ENCODE measurements at places on chromosomes 6 and 20.

DNA sequence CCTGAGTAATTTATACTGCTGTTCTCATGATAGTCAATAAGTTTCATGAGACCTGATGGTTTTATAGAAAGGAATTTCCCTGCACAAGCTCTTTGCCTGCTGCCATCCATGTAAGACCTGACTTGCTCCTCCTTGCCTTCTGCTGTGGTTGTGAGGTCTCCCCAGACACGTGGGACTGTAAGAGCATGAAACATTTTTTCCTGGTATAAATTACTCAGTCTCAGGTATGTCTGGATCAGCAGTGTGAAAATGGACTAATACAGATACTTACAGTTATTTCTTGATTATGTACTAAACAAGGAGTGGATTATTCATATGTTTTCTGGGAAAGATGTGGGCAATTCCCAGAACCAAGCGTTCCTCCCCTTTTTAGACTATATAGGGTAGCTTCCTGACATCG, 1.9 kb upstream of the TRIM38 start:
- DNase-seq: no peak

DNA sequence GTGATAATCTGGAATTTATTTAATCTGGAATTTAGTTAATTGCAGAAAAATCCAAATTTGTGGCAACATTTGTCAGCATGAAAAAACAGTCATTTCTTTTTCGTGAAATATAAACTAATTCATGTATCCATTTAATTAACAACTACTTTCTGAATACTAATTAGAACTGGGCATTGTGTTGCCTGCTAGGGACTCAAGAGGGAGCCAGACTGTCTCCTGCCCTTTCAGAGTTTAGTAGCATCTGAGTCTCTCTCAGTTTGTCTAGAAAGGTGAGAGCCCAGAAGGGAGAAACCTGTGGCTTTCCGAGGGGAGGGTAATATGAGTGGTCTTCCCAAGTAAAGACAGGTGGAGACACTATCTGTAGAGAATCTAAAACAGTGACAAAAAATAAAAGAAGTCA, 210.9 kb upstream of the HDDC2 start:
- DNase-seq: no peak

GRCh38 chr6:163730246-163731210, 316.0 kb downstream of the QKI start:
- DNase-seq: peak; percentile 32

DNA sequence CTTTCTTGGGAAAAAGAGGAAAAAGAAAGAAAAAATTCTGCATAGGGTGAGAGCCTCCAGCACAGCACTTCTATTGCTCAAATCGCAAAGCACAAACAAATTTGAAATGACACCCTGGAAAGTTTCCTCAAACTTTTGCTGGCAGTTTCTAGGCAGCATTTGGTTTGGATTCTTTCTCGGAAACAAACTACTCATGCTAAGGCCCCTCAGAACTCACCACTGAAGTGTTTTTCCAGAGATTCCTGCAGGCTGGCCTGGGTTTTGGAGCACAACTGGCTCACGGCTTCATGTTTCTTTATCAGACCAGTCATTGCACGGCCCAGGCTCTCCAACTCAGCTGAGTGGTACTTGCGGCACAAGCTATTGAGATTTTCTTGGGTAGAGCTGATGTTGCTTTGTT, 237.8 kb downstream of the SYNE1 start:
- DNase-seq: no peak

DNA sequence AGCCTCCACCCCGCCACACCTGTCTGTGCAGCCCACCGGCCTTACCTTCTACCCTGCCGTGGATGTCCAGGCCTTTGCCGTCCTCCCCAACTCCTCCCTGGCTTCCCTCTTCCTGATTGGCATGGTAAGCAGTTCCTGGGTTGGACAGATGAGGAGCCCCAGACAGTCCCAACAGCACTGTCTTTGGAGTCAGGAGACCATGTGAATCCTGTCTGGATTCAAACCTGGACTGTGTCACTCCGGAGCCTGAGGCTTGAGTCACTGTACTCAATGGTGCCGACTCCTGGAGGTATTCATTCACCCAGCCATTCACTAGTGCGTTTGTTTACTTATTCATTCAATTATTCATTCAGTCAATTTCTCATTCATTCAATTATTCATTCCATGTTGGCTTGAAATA, 20.0 kb upstream of the LBP start:
- DNase-seq: no peak

DNA sequence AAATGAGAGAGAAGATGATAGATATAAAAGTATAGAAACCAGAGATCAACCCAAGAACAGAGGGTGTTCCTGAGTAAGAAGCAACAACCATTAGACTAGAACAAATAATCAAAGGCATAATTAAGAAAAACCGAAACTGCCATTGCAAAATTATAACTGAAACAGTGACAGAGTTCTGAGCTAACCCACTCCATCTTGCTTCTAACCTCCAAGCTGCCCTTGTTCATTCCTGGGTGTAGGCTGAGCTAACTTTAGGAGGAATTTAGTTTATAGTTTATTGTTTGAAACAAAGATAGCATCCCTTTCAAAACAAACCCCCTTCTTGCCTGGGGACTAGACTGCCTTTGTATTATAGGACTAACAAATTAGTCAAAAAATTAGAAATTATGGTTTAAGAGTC, 56.1 kb upstream of the PRND start:
- DNase-seq: no peak

GRCh38 chr20:34720266-34720665, 16.1 kb downstream of the TP53INP2 start:
- no peak for DNase-seq

DNA sequence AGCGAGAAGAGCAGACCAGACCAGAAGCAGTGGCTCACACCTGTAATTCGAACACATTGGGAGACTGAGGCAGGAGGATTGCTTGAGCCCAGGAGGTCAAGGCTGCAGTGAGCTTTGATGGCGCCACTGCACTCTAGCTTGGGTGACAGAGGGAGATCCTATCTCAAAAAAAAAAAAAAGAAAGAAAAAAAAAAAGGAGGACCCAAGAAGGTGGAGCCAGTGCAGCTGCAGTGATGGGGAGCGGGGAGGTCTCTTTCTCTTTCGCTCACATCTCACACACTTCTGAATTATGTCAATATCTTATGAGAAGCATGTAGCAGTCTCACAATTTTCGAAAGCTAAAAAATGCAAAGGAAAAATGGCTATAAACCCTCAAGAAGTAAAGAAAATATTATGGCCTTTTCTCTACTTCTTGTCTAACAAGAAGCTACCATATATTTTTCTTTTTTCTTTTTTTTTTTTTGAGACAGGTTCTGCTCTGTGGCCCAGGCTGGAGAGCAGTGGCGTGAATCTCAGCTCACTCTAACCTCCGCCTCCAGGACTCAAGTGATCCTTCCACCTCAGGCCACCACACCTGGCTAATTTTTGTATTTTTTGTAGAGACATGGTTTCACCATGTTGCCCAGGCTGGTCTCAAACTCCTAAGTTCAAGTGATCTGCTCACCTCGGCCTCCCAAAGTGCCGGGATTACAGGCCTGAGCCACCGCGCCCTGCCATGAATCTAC, 3.8 kb upstream of the SPO11 start:
- DNase-seq: no peak
